ENCODE measurements at places on chromosomes 3 and 15.

- no peak for DNase-seq
Observed at GRCh38 chr3:51944451-51945021, 2.4 kb downstream of the PARP3 start.

GRCh38 chr3:156469456-156469855 is 85.5 kb downstream of the SSR3 start:
- no peak for DNase-seq

DNA sequence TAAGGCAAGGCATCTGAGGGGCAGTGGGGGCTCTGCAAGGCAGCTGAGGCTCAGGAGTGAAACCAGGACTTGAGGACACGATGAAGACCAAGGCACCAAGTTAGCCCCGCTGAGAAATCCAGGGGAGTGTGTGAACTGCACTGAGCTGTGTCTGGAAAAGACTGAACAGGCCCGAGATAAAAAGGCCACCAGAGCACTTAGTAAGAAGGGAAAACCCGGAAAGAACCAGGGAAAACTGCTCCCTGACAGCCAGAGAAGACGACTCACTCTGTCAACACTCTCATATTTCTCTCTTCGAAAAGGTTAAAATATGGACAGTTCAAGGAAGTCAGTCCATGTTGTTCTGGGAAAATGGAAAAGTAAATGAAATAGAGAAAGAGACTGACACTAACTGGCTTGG is 109.0 kb downstream of the SEC22A start:
- DNase-seq, result no peak

GRCh38 chr3:192128922-192129321 is 598.4 kb downstream of the FGF12 start:
- DNase-seq, result no peak

DNA sequence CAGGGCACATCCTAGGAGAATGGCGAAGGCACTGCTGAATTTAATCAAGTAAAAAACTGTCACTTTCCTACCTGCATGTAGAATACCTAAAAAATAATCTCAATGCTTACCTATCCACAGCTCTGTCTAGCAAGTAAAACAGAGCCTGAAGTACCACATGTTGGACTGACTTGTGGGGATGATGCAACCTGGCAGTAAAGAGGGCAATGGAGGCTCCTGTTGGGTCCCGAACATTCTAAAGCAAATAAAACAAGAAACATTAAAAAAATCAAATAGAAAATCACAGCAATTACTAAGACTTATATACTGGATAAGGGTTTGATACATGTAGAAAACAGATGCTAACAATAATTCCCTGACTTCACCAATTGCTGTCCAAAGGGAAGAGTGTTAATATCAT is 56.1 kb downstream of the PTPN9 start:
- no peak for DNase-seq

- no peak for DNase-seq
Observed at GRCh38 chr15:74394090-74394846, 26.8 kb upstream of the CYP11A1 start.

- DNase-seq, result no peak
Observed at GRCh38 chr3:120625159-120625586, 29.0 kb downstream of the NDUFB4 start.

DNA sequence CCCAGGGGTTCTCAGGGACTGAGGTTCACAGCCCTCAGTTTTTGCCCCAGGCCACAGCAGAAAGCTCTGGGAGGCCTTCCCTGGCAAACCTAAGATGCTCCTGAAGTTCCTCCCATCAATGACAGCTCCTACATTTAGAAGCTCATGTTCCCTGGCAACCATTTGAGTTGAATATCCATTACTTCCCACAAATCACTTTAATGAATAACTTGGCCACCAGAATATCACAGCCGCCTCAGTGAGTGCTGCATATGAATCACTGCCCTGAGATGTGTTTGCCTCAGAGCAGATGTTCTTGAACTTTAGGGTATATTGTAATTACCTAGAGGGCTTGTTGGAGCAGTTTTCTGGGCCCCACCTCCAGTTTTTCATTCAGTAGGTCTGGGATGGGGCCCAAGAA is 27.4 kb downstream of the SLCO2A1 start:
- no peak for DNase-seq

DNA sequence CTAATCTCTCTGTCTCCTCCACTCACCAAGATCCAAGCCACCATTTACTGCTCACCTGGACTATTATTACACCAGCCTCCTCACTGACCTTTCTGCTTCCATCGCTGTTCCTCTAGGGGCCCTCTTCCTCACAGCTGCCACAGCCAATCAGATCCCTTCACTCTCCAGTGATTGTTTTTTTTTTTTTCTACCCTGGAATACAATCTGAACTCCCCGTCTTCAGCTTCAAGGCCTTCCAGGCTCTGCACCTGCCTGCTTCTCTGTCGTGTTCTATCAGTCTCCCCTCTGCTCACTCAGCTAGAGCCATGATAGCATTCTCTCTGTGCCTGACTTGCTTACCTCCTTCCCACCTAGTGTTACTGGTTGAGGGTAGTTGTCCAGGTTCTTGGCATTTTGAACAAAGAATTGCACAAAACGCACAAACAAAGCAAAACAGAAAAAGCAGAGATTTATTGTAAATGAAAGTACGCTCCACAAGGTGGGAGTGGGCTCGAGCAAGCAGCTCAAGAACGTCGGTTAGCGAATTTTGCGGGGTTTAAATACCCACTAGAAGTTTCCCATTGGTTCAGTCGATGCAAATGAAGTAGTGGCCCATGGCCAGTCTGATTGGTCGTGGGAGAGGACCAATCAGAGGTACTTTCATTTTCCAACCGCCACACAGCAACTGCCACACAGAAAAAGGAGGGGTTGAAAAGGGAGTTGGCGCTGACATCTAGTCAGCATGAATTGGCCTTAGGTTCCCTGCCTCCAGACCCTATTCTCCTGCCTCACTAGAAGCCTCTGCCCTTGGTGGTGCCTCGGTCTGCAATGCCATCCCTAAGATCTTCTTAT is 188.9 kb downstream of the TLE3 start:
- DNase-seq, result no peak

GRCh38 chr3:190258634-190259033 is 63.6 kb downstream of the CLDN1 start:
- no peak for DNase-seq

GRCh38 chr15:98663606-98664005 is 15.3 kb downstream of the IGF1R start:
- no peak for DNase-seq

- DNase-seq, result no peak
Observed at GRCh38 chr15:41160639-41161315, 44.7 kb upstream of the INO80 start.

DNA sequence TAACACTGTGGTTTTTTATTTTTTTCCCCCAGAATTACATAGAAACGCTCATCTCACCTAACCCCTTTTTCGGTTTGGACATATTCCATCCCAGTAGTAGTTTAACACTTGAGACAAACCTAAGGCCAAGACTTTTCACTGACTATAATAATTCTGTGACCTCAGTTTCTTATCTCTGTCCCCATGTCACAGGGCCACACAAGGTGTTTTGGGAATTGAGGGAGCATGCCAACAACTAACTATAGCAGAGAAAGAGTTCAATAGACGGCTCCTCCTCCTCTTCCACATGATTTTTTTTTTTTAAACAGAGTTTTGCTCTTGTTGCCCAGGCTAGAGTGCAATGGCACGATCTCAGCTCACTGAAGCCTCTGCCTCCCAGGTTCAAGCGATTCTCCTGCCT is 27.4 kb upstream of the GHSR start:
- DNase-seq, result no peak

DNA sequence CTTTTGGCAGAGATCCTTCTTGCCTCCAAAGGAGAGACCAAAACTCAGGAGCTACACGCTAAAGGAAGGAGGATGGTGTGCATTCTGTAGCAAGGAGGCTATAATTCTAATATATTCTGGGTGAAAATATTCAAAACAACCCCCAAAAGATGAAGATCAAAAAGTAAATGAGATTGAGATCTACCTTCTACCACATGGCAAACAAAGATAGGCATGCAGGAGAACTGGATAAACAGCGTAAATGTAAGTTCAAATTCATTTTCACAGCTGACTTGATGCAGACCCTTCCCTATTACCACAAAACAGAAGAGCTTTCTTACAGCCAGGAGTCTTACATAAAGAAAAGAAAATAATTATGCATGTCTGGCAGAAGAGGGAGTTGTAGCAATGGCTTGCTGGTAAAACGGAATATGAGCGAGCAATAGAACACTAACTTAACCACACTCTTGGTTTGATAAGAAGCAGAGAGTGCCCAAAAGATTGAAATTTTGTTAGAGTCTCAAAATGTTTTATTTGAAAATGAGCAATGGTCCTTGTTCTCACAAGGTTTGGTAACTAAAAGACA is 272.7 kb downstream of the MECOM start:
- DNase-seq, result no peak

DNA sequence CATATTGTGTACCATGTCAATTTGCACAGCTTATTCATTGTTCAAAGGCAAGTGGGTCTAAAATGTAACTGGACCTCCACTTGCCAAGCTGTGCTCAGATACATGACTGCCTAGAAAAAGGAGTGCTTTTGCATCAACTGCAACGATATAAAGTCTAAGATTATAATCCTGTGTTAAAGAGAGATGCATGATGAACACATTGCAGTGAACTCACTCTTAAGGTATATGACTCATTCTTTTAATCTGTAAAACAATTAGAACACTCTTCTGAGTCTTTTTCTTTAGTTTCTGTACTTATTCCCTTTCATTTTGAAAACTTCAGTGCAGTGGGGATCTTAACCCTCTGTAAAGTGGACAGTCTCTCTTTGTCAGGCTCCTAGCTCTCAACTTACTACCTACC is 982.8 kb downstream of the ROBO1 start:
- no peak for DNase-seq

- DNase-seq, result no peak
Observed at GRCh38 chr3:147431751-147432150, 22.6 kb downstream of the ZIC1 start.

GRCh38 chr3:38649500-38650247 is at the start of gene SCN5A:
Gene SCN5A (minus strand): TSS chr3:38649687. CDS start chr3:38633307, 16,380 bp downstream.
- DNase-seq, result peak; percentile 64

GRCh38 chr3:182722907-182723306 is 70.4 kb upstream of the ATP11B start:
- no peak for DNase-seq

DNA sequence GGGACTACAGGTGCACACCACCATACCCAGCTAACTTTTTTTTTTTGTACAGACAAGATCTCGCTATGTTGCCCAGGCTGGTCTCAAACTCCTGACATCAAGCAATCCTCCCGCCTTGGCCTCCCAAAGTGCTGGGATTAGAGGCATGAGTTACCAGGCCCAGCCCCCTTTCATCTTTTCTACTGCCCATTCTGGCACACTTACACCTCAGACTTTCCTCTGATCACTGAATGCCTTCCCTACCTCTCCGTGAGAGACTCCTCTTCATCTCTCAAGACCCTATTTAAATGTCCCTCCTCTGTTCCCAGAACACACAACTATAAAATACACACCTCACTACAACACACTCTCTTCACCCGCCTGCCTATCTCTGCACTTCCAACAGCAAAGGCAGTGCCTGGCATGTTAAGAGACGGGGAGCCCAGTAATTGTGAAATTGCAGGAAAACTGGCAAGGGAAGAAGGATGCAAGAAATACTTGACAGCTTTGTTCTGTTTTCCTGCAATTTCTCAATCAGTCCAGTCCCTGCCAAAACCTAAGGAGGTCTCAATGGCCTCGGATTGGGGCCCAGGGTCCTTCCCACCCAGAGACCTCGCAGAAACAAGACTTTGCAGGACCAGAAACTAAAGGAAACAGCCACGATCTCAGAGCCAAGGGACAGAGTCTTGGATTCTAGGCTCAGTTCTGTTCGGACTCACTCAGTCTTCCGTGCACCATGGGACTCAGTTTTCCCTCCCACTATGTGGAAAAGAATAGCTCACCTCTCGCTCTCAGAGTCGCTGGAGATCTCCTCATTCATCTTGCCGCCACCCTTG is 849 bp downstream of the RRP9 start:
- DNase-seq, result no peak

- DNase-seq, result no peak
Observed at GRCh38 chr3:63199606-63200005, 78.5 kb upstream of the SYNPR start.

DNA sequence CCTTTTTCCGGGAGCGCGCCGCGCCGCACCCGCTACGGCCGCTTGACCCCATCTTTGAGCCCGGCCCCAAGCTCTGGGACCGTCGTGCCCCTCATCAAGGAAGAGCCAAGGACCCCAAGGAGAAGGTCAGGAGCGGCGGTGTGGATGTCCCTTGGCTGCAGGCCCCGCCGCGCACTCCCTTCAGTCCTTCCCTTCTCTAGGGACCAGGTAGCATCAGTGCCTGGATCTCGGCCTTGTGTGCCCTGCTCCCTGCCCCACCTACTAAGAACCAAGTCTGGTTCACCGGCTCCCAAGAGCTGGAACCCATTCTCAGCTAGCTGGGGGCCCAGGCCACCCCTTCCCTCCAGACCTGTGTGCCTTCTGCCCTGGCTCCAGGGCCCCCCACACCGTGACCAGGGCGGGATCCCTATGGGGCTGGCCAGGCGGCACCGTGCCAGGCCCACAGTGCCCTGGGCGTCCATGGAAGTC is 69.3 kb upstream of the CGNL1 start:
- DNase-seq, result no peak

GRCh38 chr15:60062826-60063225 is 58.7 kb downstream of the FOXB1 start:
- DNase-seq, result no peak

DNA sequence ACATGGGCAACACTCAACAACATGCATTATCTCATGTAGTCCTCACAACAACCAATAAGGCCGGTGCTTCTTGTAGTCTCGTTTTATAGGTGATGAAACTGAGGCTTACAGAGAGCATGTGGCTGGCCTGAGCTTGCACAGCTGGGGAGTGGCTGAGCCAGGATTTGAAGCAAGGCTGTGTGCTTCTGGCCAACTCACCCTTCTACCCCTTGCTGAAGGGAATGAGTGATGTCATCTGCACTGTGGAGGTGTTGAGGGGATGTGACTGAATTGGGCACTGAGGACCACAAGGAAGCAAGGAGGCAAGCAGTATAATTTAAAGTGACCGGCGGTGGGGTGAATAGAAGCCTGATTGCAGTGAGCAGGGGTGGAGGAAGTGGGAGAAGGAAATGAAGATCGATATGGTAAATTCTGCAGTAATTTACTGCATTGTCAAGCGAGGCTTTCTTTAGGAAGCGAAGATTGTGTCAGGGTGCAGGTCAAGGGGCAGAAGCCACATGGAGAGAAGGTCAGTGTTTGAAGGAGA is 62.3 kb downstream of the MINAR1 start:
- DNase-seq, result no peak

GRCh38 chr3:195537995-195538394 is 5.1 kb downstream of the PPP1R2 start:
- peak; percentile 59 for DNase-seq

DNA sequence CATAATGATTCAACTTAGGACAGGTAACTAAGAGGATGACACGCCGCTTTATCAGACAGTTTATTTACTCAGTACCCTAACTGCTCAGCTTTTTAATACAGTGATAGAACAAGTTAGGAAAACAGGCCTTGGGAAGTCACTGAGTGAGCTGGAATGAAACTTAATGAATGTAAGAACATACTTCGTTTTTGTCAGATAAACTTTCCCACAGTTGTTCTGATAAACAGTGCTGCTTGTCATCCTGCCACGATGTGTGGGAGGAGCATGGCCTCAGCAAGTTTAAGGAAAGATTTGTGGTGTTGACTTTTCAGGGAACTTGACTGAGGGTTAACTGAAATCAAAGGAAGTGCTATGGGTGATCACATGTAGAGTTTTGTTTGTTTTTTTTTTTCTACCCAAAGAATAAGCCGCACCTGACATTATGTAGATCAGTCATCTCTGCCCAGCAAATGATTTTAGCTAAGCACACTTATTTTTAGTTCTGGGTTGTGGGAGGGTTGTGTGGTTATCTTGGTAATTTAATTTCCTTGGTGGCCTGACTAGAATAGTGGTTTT is 5.6 kb upstream of the P2RY14 start:
- peak; percentile 17 for DNase-seq

- no peak for DNase-seq
Observed at GRCh38 chr3:15359677-15360397, 27.5 kb upstream of the SH3BP5 start.
